ENCODE measurements at places on chromosomes 7 and 10. TPM values are rescaled to one million over a fixed set of nuclear protein-coding genes. Genes with fewer than 3 reads are reported as not detected.

Gene PCDH15
- polyA plus RNA-seq: not detected

Gene LIPM
- not detected for polyA plus RNA-seq

Gene GIMAP1
- polyA plus RNA-seq: not detected

Gene PIP
- polyA plus RNA-seq: not detected
